ENCODE measurements at places on chromosomes 11 and 22.

- DNase-seq, result no peak
These were observed at the start of gene SORL1-AS1 for GRCh38 chr11:121452609-121453150. Gene SORL1-AS1 (minus strand): TSS chr11:121452967.

- DNase-seq, result no peak
These were observed 36.1 kb downstream of the TPBGL start for GRCh38 chr11:75276686-75277085.

GRCh38 chr11:115939104-115939730 lies 435.0 kb upstream of the CADM1 start:
- no peak for DNase-seq

DNA sequence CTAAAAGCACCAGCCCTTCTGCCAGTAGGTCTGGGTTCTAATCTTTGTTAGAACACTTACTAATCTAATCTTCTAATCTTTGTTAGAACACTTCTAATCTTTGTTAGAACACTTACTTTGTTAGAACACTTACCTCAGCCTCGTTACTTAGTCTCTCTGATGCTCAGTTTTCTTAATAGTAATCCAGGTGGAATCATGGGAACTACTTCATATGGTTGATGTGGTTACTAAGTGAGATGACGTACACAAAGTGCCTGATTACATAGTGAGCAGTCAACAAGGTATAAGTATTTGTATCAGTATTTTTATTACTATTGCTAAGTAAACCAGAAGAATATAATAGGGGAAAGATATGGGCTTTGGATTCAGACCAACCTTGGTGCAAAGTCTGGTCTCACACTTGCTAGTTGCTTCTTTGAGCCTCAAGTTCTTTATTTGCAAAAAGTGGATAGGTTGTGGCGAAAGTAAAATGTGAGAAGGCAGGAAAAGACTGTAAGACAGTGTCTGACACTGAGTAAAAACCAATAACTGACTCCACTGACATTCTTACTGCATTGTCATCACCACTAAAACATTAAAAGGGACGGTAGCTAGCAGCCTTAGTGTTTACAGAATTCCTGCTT lies 83.7 kb downstream of the TRAF6 start:
- no peak for DNase-seq

DNA sequence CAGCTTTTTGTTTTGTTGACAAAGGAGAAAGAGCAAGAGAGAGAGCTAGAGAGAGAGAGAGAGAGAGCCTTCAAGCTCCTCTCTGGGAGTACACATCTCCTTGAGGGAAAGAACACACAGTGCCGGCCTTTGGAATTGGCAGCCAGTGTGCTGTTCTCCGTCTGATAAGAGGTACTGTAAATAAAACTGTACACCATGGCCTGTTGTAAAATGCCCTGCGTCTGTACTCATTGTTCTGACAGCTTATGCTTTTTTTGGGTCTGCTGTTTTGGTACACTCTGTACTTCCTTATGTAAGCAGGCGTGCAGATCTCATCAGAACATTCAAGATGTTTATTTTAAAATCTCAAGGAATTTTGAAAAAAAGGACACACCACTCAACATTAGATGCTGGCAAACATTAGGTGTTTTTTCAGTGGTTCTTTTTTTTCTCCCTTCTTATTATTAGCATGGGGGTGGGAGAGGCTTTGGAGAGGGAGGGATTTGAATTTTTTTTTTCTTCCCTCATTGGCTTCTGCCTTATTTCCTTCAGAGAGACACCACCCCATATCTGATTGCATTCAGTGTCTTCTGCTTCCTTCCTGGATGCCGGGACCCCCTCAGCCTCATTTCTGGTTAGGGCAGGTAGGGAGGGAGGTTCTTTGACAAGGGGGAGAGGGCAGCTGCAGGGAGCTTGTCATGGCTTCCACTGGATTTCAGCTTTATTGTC lies 116.8 kb upstream of the NNMT start:
- peak; percentile 37 for DNase-seq

DNA sequence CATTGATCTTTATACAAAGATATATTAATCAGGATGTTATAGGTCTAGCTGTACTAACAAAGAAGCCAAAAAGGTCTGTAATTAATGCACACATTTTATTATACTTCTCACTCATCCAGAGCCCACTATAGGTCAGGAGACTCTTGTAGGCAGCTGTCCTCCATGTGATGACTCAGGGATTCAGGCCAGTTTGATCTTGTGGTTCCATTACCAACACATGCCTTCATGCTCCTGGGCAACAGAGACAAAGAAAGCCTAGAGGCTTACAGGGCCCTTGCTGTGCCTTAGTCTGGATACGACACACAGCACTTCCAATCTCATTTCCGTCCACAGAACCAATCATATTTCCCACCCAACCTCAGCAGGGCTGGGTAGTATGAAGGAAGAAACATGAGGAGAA lies 150.3 kb upstream of the NCAM1 start:
- DNase-seq, result no peak

DNA sequence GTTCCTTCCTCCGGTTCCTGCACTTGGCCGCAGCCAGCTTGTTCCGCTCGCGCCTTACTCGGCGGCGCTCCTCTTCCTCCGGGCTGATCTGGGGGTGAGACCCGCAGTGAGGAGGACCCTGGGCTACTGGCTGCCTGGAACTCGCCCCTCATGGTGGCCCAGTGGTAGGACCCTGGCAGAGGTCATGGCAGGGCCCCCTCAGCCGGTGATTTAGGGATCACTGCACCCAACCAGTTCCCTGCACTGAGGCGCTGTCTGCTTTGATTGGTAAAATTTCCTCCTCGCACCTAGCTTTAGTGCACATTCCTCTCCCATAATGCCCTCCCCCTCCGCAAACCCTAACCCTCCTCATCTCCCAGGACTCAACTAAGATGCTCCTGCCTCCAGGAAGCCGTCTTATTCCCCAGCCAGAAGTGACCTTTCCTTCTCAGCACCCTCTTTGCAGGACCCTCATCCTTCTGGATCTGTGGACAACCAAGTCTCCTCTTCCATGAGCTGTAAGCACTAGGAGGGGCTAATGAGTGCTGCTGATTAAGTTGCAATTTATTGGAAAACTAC lies 3.6 kb downstream of the CCDC85B start:
- no peak for DNase-seq

DNA sequence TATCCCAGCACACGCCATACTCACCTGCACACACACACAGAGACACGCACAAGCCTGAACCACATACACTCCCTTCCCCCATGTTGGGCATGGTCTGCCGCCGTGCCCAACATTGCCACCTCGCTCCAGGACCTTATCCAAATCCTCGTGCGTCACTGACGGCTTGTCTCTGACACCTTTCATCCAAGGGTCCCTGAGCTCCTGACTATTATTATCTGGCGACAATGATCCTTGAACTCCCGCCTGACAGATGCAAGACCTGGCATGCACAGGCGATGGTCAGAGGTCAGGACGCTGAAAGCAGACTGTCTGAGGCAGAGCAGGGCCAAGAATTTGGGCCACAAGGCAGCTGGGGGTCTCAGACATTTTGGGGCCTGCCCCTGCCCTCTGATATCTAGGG lies 4.2 kb downstream of the MB start:
- DNase-seq, result no peak

GRCh38 chr11:14253421-14253820 lies 105.6 kb downstream of the RRAS2 start:
- DNase-seq, result no peak

DNA sequence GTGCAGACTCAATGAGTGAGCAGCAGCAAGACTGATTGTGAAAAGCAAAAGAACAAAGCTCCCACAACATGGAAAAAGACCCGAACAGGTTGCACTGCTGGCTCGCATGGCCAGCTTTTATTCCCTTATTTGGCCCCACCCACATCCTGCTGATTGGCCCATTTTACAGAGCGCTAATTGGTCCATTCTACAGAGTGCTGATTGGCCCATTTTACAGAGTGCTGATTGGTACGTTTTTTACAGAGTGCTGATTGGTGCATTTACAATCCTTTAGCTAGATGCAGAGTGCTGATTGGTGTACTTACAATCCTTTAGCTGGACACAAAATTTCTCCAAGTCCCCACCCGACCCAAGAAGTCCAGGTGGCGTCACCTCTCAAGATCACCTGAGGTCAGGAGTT lies 15.3 kb upstream of the SLC25A1 start:
- no peak for DNase-seq

GRCh38 chr22:31508536-31508935 lies 12.2 kb downstream of the SFI1 start:
- DNase-seq, result no peak

DNA sequence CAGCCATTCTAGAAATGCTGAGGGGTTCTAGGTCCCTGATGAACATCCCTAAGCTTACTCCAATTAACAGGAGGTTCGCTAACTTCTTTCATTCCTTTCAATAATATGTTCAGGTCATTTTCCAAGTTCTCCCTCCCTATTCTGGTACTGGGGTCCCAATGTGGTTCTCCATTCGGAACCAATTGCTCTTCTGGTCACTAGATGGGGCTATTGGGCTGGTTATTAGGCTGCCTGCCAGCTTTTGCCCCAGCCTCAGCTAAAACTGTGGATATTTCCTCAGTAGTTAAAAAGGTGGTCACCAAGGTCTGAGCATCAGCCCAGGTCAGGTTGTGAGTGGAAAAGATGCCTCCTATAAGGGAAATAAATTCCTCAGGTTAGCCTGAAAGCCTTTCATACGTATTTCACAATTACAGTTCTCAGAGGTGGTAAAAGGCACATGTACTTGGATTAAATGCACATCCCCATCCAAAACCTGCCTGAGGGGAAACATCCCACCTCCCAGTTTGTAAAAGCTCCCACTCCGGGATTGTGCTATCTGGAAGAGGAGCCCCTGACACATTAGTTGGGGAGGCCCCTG lies 161.1 kb upstream of the CCDC179 start:
- peak; percentile 18 for DNase-seq
